Upper lobe of right lung (tissue), 1 donor: ENCODE measurements at places on chromosomes 6 and 20. TPM values are rescaled to one million over a fixed set of nuclear protein-coding genes. Genes with fewer than 3 reads are reported as not detected.

C20orf144 gene
- 0.23 TPM for total RNA-seq

LGSN gene
- total RNA-seq, result 0.38 TPM

OGFR gene
- total RNA-seq, result 58.2 TPM

ADTRP gene
- total RNA-seq, result 21.0 TPM

CTCFL gene
- total RNA-seq, result not detected

SLC26A8 gene
- total RNA-seq, result 0.52 TPM

PTCRA gene
- 5.0 TPM for total RNA-seq

SERINC3 gene
- 143 TPM for total RNA-seq

CLVS2 gene
- not detected for total RNA-seq

WFDC10B gene
- total RNA-seq, result not detected

TBXT gene
- total RNA-seq, result not detected

MEI4 gene
- not detected for total RNA-seq

BPIFB3 gene
- total RNA-seq, result not detected

ASIP gene
- total RNA-seq, result not detected
